ENCODE measurements at places on chromosomes 5 and 9.

GRCh38 chr9:79116709-79117108 is 455.1 kb upstream of the TLE4 start:
- no peak for DNase-seq

GRCh38 chr5:172414531-172415361 is 39.6 kb downstream of the SH3PXD2B start:
- no peak for DNase-seq

GRCh38 chr5:63170486-63170885 is 591.9 kb downstream of the LRRC70 start:
- DNase-seq: no peak

DNA sequence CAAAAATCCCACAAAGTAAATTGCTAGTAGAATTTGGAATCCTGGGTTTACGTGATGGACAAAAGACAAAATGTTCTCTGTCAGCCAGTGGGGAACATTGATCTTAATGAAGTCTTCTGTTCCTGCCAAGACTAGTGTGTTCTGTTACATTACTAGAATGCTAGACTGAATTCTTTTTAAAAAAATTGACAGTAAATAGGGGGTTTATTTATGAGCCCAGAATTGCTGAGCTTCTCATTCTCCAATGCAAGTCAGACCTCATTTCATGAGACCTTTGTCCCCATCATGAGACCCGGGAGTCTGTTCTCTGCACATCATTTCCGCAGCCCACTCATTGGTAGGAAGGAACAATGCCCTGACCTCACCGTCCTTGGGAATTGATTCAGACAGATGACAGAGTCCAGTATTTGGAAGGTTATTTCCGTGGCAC is 173.8 kb upstream of the OTULINL start:
- DNase-seq: no peak

- no peak for DNase-seq
Measured at GRCh38 chr9:79135681-79136415, 435.9 kb upstream of the TLE4 start.

DNA sequence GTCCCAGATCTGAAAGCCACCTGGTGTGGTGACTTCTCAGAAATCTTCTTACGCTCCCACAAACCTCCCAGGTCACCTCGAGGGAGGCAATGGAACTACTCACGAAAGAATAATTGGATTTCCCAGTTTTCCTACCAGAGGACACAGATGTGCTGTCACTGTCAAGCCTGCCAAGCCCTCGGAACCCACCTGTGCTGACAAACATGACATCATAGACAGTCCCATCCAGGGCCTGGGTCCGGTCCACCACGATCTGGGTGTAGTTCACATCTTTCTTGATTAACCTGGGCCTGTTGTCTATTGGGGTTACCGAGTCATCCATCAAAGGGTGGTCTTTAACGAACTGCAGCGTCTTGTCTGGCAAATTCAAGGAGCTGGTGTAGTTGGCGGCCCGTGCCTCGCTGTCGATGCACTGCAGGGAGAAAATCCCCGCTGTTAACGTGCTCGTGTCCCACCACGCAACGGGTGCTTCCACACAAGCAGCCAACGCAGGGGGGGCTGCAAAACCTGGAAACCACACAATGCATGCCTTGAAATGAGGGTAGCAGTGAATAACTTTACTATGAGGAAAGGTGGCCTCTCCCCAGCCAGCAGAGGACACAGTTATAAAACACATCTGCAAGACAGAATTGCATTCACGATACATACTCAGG is 69.0 kb downstream of the SECISBP2 start:
- no peak for DNase-seq

GRCh38 chr9:72300873-72301272 is 64.1 kb downstream of the ZFAND5 start:
- no peak for DNase-seq

GRCh38 chr5:73454379-73455036 is 5.9 kb upstream of the FOXD1 start:
- DNase-seq: peak; percentile 38

DNA sequence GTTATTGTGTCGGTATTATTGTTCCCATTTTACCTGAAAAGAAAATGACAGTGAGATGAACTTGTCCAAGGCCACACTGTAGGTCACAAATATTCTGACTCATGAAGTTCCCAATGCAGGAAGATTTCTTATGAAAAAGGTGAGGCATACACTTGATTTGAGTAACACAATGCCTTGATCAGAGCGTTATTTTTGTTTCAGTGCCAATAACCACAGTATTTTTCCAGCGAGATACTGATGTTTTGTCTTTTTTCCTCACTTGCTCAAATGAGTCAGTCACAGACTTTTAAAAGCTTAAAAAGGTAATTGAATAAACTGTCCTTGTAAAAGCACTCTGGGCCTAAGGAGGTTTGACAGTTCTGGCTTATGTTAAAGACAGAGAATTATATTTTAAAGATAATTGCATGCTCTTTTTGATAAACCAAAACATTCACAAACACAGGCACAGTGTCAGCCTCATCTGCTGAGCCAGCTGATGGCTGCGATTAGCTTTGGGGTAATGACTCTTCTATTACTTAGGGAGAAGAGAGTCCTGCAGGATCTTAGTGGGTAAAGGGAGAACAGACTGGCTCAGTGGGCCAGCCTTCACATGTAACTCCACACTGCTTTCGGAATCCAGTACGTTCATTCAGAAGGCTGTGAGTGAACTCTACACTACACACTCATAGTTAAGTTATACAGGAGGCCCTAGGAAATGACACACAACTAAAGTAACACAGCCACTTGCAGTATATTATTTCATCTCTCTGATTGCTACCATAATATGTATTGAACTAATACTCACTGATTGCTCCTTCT is 165.5 kb upstream of the CD180 start:
- no peak for DNase-seq

DNA sequence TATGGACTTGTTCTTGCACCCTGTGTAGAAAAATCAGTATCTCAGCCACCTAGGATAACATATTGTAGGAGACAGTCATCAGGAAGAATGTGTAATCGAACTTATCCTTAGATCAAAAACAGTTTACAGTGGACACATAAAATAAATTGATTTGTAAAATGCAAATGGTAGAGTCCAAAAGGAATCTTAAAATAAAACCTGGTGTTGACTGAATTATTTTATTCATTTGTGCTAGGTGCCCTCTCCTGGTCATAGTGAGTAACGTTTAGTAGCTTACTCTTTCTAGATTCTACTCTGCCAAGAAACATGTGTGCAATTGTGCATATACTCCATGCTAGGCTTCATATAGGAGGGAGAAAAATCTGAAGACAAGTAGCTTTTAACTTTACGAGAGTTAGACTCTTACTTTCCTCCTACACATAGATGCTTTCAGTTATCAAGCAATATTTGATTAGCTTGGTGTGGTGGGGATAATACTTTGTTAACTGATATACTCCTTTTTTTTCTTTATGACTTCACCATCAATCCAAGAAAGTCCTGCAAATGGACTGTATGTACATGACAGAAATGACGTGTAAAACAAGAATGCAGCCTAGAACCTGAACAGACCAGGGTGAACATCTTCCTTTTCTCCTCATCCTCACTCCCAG is 23.7 kb upstream of the LOX start:
- no peak for DNase-seq

- no peak for DNase-seq
Measured at GRCh38 chr5:166367391-166367790, 1924.1 kb upstream of the WWC1 start.

GRCh38 chr5:118397236-118397635 is 591.1 kb downstream of the DTWD2 start:
- DNase-seq: no peak

DNA sequence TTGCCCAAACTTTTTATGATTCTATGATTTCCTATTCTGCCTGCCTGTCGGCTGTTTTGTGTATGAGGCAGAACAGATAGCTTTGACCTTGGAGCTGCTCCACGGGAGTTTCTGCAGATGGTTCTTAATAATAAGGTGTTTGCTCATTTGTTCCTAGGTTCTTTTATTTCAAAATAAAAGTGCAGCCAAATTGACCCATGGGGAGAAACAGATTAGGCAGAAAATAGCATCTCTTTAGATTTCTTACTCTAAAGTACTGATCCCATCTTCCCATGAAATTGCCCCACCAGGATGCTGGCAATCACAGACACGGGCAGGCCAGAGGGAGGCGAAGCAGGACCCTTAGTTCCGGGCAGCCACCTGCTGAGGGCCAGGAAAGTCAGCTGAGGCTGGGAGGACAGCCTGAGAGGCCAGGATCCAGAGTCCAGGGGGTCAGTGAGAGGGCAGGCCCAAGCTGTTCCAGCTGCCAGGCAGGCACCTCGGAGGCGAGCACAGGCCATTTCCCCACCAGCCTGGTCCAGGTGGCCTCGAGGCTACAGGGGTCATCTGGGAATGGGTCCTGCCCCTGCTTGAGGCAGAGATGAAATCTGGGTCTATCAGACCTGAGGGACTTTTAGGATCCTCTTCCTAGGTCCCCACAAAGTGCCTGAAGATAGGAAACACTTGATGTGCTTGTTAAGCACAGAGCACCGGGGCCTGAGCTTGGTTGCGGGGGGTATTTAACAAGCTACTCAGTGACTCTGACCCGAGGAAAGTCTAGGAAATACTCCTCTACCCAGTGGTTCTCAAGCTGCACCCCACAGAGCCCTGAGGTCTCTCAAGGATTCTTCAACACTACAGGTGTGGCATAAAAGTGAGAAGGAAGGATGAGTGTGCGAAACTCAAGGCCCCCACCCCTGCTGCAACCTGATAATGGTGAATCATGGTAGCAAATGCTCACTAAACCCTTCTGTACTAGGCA is 145.4 kb downstream of the CMYA5 start:
- DNase-seq: no peak

- DNase-seq: no peak
Measured at GRCh38 chr5:151250346-151251000, 2.5 kb upstream of the GM2A start.

DNA sequence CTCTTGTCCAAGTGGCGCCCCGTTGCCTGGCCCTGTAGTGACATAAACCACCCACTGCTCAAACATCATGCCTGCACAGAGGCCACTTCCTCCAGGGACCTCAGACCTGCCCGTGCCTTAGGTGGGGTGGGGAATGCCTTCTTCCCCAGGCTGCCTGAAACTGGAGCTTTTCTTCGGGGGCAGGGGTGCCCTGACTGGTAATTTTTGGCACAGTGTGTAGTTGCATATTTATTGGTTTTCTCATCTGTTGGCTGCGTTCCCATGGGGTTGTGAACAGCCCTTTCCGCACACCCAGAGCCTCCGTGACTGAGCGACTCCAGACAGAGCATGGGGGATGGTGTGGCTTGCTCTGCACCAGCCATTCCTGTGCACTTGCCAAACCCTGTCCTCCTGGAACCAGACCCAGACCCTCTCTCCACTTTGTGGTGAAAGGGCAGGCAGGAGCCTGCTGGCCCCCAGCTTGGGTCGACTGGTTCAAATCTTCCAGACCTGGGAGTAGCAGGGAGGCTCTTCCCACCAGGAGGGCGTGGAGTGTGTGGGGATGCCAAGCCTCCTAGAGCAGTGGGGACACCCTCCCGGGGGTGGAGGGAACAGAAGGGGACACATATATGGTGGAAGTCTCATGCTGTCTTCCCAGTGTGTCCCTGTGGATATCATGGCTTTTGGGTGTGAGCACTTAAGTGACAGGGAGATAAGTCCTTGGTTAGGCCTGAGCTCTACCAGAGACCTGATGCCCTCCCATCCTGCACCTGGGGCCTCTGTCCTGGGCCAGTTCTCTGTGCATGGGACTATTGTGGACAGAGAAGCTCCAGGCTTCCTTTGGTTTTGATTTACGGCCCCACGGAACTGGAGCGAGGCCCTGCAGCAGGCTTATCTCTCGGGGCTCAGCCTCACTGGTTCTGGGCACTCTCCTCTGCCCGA is 39.6 kb downstream of the WNK2 start:
- no peak for DNase-seq

- DNase-seq: no peak
Measured at GRCh38 chr9:16559418-16560188, 310.9 kb downstream of the BNC2 start.

- DNase-seq: no peak
Measured at GRCh38 chr9:133945314-133945975, 46.7 kb downstream of the VAV2 start.

- DNase-seq: no peak
Measured at GRCh38 chr9:69295872-69296552, 29.0 kb upstream of the ENTREP1 start.

DNA sequence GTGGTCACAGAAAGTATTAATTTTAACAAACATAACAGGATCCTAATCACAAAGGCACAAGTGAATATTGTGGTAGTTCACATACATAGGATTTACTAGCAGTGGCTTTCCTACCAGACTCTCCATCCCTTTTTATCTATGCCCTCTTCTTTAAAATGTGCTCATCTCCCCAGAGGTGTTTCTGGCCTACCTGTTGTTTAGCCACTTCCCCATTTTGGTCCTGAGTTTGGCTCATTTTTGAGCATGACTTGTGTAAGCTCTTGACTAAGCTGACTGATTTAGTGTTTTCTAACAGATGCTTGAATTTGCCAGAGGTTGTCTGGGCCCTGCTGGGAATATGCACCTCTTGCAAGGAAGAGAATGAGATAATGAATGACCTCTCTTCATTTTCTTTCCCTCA is 517.7 kb upstream of the CLINT1 start:
- no peak for DNase-seq

GRCh38 chr9:35333551-35333950 is 156.4 kb upstream of the RUSC2 start:
- DNase-seq: no peak

DNA sequence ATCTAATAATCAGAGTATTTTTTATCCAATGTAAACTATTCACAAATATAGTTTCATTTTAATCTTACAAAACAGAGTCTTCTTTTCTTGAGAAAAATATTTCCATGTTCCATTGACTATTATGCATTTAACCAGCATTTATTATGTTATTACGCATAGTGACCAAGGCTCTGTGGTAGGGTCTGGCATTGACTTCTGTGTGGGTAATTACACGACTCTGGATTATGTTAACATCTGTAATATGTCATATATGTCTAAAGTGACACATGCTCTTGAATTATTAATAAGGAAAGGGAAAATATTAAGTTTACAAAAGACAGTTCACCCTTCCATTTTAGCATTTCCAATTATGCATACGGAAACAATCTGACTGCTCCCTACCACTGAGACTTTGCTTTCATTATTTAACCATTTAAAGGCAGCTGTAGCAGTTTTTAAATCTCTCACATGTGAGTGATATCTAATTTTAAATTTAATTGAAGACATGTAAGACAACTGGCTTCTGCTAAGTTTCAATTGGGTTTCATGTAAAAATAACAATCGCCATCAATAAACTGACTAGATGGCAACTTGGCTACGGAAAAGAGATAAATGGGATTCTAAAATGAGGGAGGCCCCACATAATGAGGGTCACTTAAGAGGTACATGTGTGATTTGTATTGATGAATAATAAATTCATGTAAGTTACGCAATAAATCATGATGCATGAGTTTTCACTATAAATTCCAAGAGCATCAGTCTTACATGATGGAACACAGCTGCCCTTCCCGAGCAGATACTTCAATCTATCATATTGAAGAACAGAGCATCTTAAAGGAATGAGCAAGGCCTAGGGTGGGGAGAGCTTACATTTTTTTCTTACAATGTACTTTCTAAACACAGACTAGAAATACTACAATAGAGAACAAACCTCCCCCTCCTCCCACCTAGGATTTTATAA is 1056.8 kb downstream of the MAT2B start:
- DNase-seq: no peak

- DNase-seq: no peak
Measured at GRCh38 chr9:105188746-105189145, 55.7 kb upstream of the SLC44A1 start.

GRCh38 chr5:124139477-124139876 is 607.0 kb downstream of the ZNF608 start:
- DNase-seq: no peak

GRCh38 chr9:34685591-34685990 is 5.5 kb downstream of the CCL19 start:
- DNase-seq: no peak
